ENCODE measurements at places on chromosomes 13 and 19. TPM values are rescaled to one million over a fixed set of nuclear protein-coding genes. Genes with fewer than 3 reads are reported as not detected.

The ZNF433 gene
- polyA plus RNA-seq = 4.3 TPM

The CEACAM8 gene
- polyA plus RNA-seq = 0.18 TPM

The ATF5 gene
- 30.2 TPM for polyA plus RNA-seq

DNA sequence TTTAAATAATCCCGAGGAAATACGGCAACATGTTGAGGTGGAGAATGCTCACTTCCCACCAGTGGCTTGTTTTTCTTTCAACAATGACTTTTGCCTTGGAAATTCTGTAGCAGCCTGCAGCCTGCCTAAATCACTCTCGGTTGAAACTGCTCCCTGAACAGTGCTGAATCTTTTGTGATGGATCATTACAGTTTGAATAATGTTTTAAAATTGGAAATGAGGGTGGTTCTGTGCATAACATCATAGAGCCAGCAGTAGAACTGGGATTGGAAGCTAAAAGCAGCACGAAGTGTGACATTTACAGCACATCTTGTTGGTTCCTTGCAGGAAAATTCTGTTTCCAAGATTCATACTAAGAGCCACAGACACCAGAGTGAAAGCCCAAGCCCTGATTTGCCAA lies 74.1 kb upstream of the GPR12 start:
- no peak for DNase-seq

DNA sequence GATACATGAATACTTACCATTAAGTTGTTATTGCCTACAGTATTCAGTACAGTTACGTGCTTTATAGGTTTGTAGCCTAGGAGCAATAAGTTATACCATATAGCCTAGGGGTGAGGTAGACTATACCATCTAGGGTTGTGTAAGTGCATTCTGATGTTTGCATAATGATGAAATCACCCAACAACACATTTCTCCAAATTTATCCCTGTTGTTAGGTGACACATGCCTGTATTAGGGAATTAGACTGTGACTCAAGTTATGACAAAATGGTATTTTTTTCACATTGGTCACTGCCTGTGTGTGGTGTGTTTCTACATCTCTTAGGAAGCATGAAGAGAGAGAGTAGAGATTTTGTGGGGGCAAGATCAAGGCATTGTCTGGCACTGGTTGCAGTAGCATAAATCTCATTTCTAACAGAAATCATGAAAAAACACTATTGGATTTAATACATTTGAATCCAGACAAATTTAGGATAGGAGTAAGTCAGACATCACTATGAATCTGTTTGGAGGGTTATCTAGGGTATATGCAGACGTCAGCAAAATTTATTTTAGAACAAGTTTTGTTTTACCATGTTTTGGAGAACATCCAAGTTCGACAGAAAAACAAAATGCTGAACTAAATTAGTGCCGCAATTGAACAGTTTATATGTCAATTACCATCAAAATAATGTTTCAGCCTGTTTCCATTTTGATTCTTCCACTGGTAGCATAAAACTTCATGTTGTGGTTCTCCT lies 332.1 kb downstream of the LMO7 start:
- no peak for DNase-seq

DNA sequence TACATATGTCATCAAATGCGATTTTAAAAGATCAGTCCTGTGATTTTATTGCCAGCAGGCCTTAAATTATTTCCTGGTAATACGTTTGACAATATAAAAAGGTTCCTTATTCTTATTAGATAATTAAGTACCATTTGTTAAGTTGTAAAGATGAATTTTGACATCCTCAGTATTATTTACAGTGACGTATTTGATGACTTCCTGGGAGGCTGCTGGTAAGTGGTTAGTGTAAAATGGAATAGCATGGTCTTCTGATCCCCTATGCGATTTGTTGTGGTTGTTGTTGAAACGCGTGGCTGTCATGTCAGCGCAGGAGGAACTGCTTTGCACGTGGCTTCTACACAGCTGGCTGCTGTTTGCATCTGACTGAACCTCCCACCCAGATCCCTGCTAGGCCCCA lies 99.7 kb downstream of the DCLK1 start:
- DNase-seq = no peak

GRCh38 chr13:46340631-46341111 lies 46.4 kb downstream of the RUBCNL start:
- no peak for DNase-seq

DNA sequence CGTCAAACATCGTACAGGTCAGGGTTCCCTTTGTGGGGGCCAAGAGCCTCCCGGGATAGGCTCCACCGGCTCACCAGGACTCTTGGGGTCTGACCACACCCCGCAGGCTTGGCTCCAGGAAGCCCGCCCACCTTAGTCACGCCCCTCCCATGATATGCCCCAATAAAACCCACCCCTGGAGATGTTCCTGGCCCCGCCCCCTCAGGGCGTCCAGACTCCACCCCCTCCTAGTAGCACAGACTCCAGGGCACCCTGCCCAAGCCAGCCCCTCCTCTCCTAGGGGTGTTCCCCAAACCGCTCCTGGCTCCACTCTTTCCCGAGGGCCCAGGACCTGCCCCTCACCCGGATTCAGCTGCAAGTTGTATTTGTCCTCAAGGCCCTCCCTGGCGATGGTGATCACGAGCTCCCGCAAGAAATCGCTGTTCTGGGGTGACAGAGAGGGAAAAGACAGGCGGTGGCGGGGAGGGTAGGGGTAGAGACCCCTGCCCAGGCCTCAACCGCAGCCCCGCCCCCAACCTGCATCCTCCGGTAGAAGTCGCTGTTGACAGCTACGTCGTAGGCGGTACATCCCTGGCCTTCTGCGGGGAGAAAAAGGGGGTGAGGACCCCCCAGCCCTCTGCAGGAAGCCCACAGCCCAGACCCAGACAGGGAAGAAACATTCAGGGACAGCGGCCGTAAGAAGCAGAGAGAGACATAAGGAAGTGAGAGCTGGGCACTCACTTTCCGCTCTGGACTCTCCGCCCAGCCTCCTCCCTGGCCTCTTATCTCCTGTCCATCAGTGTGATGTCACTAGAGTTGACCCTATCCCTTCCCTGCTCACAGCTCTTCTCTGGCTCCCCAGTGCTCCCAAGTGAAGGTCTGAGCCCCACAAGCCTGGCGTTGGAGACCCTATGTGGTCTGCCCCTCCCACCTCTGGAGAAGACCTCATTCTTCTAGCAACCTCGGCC lies 3.9 kb downstream of the PIH1D1 start:
- DNase-seq = no peak

DNA sequence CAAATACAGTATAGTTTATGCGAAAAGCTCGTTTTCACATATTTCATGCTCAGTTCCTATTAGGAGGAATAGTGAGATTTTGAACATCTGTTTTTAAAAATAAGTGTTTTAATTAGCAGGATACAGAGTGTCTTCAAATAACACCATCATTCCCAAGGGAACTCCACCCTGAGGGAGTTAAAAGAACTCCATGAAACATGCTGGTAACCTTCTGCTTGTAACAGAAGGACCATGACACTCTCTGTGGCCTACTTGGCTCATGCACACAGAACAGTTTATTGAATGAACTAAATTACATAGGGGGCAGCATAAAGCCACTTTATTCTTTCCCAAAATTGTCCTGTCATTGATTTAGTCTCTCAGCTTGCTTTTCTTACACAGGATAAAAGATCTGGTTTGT lies 809.5 kb upstream of the SLITRK6 start:
- no peak for DNase-seq

DNA sequence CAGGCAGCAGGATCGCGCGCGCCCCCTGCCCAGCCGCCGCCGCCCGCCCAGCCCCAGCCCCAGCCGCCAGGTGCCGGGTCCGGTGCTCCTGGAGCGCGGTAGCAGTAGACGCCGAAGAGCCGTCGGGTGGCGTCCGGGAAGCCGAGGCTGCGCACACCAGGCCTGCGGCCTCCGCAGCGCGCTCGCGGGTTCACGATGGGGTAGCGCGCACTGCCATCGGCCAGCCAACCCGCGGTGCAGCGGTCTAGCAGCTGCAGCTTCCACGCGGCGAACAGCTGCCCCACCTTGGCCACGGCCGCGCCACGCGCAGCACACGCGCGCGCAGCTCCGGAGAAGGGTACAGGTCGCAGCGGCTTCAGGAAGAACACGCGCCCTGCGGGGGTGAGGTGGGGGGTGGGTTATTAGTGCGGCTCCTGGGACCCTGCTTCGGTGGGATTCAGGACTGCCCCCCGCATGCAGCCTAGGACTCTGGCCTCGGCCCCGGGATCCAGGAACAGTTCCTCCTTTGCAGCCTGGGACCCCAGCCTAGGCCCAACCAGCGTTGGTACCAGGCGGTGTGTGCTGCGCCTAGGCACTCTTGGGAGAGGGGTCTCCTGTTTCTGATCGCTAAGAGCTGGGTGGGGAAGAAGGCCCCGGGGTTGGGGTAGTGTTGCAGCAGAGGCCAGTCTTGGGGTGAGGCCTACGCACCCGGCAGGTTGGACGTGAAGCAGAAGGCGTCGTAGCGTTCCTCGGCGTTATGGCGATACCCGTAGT lies 15.1 kb downstream of the TM6SF2 start:
- DNase-seq = no peak

- DNase-seq = no peak
Measured at GRCh38 chr19:3028305-3029064, 595 bp downstream of the TLE2 start.

DNA sequence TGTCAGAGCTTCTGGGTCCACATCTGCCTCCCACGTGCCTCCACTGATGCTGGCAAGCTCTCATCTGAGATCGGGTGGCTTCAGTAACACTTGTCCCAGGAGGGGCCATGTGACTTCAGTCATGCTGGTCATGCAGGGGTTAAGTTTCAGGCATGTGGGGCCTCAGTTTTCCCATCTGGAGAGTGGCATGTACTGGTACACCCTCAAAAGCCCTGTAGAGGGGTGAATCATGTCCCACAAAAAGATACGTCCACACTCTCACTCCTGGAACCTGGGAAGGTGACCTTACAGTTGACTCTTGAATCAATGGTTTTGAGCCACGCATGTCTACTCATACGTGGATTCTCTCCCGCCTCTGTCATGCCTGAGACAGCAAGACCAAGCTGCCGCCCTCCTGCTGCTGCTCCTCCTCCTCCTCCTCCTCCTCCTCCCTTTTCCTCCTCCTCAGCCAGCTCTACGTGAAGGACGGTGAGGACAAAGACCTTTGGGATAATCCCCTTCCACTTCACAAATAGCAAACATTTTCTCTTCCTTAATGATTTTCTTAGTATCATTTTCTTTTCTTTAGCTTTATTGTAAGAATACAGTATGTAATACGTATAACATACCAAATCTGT lies 53.7 kb downstream of the COMP start:
- DNase-seq = no peak

All from forelimb muscle (tissue), 1 donor.